Lower lobe of right lung (tissue), 2 donors: ENCODE measurements at places on chromosomes 4 and X. TPM values are rescaled to one million over a fixed set of nuclear protein-coding genes. Genes with fewer than 3 reads are reported as not detected.

- H3K4me1 ChIP-seq, result no peaks in the 10 kb centered on the region
- H3K27me3 ChIP-seq, result no peaks in the 10 kb centered on the region
- no peak overlapping the region for H3K4me3 ChIP-seq
- no peak overlapping the region for H3K27ac ChIP-seq
- no peaks in the 10 kb centered on the region for H3K36me3 ChIP-seq
- no peak for DNase-seq
Measured at GRCh38 chrX:16304751-16305150, 137.5 kb downstream of the MAGEB17 start.

GRCh38 chrX:148580016-148580415, 79.6 kb downstream of the AFF2 start:
- H3K27me3 ChIP-seq, result no peaks in the 10 kb centered on the region
- H3K36me3 ChIP-seq, result no peaks in the 10 kb centered on the region
- no peak for DNase-seq
- no peaks in the 10 kb centered on the region for H3K4me1 ChIP-seq
- no peak overlapping the region for H3K4me3 ChIP-seq

Gene SPON2
- 32.0 TPM for total RNA-seq

Gene CAMK2D
- 40.7 TPM for total RNA-seq

DNA sequence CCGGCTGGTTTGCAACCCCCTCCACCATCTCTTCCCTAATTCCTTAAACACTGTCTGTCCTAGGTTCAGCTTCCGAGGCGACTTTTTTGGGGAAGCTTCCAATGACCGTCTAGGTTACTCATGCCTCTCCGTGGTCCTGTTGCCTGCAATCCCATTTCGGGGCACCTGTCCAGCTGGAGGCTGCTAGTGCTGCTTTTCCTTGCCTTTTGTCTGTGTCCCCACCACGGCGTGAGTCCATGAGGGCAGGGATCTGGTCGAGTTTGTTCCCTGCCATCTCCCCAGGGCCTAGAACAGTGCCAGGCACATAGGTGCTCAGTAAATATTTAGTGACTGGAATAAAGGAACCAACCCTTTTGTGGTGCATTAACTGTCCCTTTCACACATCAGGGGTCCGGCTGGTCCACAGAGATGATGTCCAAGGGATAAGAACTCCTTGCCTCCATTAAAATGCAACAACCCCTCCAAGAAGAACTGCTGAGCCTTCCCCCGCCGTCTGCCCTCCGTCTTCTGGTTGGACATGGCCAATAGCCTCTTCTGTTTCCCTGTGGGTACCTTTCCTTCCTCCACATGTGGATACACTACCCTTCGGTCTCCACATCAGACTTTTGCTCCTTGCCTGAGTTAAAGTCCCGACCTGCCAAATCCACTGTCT, 5.7 kb upstream of the SORCS2 start:
- peak; percentile 22 for DNase-seq
- H3K27ac ChIP-seq, result no peak overlapping the region
- H3K4me1 ChIP-seq, result no peaks in the 10 kb centered on the region

DNA sequence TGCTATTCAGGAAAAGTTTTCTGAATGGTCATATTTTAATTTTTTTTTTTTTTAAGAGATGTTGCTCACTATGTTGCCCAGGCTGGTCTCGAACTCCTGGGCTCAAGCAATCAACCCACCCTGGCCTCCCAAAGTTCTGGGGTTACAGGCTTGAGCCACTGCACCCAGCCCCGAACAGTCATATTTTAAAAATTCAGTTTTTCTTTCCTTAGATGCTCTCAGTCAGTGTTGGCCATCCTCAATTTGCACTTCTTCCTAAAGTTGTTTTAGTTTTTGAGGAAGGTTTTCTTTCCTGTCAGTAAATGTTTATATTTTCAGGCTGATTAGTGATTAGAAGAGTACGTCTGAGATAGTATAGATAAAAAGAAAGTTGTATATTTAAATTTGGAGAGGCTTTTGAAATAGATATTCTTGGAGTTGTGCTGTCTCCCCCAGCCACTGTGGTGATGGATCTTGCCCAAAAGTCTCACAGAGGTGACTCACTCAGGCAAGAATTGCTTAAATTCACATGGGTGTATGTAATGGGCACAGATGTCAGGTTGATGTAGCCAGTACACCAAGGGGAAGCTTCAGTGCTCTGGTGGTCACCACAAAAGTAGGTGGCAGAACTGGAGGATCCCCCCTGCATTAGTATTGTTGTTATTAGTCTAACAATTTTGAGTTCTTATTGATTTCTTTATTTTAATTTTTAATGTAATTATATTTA, 72.2 kb upstream of the ELOVL6 start:
- no peak overlapping the region for H3K27ac ChIP-seq
- no peaks in the 10 kb centered on the region for H3K4me1 ChIP-seq
- DNase-seq, result no peak
- H3K27me3 ChIP-seq, result no peaks in the 10 kb centered on the region
- no peaks in the 10 kb centered on the region for H3K36me3 ChIP-seq
- no peak overlapping the region for H3K4me3 ChIP-seq

GRCh38 chr4:63361628-63362027, 1047.6 kb downstream of the TECRL start:
- no peak for DNase-seq
- H3K36me3 ChIP-seq, result no peaks in the 10 kb centered on the region
- H3K27ac ChIP-seq, result no peak overlapping the region

Gene GIMD1
- total RNA-seq, result not detected

- H3K27me3 ChIP-seq, result no peaks in the 10 kb centered on the region
- H3K27ac ChIP-seq, result no peak overlapping the region
- no peak overlapping the region for H3K4me3 ChIP-seq
- no peaks in the 10 kb centered on the region for H3K36me3 ChIP-seq
- DNase-seq, result no peak
Measured at GRCh38 chrX:131801066-131801465, 222.0 kb upstream of the STK26 start.

- peak overlapping the region; percentile 57 for H3K4me3 ChIP-seq
- DNase-seq, result peak; percentile 90
- H3K4me1 ChIP-seq, result peaks cover 8% of the 10 kb centered on the region
- peaks cover 57% of the 10 kb centered on the region for H3K27me3 ChIP-seq
- peak overlapping the region; percentile 29 for H3K27ac ChIP-seq
Measured at GRCh38 chr4:80202190-80202711, 4.9 kb downstream of the PRDM8 start.

DNA sequence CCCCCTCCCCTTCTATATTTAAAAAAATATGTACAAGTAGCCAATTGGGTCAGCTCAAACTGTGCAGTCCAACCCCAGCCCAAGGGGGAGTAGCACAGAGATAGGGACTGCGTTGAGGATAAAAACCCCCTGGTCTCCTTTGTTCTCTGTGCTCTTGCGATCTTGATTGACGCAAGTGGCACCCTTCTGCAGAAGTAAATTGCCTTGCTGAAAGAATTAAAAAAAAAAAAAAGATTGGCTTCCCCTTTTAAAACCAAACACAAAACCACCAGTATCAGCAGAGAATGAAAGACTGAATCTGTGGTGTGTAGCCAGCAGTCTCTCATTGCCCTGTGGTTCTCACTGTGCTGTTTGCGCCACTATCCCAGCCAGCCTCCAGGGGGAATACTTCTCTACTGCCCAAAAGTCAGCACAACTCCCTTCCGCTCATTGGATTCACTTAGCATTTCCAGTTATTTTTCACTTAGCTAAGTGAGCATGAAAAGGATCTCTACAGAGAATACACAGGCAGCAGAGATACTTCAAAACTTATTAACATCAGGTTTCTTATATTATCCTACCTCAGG, 29.7 kb downstream of the MANBA start:
- H3K4me1 ChIP-seq, result peaks cover 22% of the 10 kb centered on the region
- H3K27ac ChIP-seq, result no peak overlapping the region
- H3K4me3 ChIP-seq, result no peak overlapping the region
- DNase-seq, result no peak

GRCh38 chrX:19334945-19335626, 8.6 kb upstream of the PDHA1 start:
- H3K27ac ChIP-seq, result no peak overlapping the region
- no peak overlapping the region for H3K4me3 ChIP-seq
- DNase-seq, result no peak
- no peaks in the 10 kb centered on the region for H3K36me3 ChIP-seq
- H3K27me3 ChIP-seq, result no peaks in the 10 kb centered on the region
- H3K4me1 ChIP-seq, result no peaks in the 10 kb centered on the region

- no peak overlapping the region for H3K4me3 ChIP-seq
- no peak for DNase-seq
- no peaks in the 10 kb centered on the region for H3K27me3 ChIP-seq
- no peaks in the 10 kb centered on the region for H3K36me3 ChIP-seq
- H3K4me1 ChIP-seq, result no peaks in the 10 kb centered on the region
- no peak overlapping the region for H3K27ac ChIP-seq
Measured at GRCh38 chr4:169925678-169926077, 100.5 kb downstream of the MFAP3L start.

- no peaks in the 10 kb centered on the region for H3K36me3 ChIP-seq
- H3K27ac ChIP-seq, result no peak overlapping the region
- no peaks in the 10 kb centered on the region for H3K27me3 ChIP-seq
- no peaks in the 10 kb centered on the region for H3K4me1 ChIP-seq
Measured at GRCh38 chrX:137982472-137983172, 416.7 kb downstream of the ZIC3 start.

DNA sequence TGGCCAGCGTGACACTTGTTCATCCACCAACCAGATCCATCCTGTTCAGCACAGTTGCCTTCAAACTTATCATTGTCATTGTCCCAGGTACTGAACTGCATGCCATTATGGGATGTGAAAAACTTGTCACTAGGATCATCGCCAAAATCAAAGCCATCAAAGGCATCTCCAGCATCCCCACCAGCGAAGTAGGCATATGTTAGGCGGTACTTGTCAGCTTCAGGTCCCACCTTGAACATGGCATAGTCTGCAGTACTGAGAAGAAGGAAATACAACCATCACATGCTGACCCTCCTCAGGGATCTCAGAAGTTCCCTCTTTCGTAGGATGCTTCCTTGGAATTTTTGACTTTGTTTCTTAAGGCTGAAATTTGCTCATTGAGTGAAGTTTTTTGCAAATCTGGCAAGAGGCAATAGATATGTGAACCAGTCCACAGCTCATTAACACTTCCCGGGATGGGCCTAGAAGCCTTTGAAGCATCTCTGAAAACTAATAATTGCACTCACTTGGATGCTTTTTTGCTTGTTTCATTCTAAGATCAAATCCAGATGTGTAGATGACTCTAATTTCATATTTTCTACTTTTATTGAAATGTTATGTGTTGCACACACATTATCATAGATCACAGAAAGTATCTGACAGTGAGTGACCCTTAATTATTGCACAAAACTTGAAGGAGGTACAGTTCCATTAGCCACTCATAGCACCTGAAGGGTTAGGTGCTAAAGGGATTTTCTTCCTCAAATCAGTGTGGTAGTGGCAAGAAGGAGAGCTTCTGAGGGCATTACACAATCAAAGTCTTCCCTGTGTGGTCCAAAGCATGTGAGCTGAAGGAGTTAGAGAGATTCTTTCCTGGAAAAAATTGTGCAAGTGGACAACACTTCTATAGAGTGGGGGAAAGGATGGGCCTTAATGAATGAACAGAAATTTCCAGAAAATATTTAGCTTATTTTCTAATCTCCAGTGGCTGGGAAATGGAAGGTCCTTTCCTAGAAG, 5.4 kb downstream of the FGG start:
- H3K4me3 ChIP-seq, result no peak overlapping the region
- DNase-seq, result no peak
- H3K27me3 ChIP-seq, result no peaks in the 10 kb centered on the region

DNA sequence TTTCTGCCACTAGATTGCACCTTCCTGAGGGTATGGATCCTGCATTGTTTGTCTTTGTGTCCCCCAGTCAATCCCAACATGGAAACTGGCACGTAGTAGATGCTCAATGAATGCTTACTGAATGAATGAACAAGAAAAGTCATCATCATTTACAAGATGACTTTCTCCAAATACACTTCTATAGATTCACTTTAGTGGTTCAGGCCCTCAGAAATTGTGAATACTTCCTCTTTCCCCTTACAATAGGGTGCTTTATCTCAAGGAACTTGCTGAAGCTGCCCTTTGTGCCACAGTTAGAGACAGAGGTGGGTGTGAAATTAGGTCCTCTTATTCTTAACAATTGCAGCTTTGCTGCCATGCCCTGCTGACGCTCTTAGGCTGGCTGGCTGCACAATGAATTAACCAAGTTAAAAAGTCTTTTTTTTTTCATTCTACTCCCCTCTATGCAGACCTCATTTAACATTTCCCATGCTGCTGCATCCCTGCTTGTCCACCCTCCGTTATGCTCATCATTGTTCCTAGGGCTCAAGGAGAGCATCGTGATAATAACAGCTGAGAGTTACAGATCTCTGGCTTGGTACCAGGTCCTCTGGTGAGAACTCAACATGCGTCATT, 108.0 kb upstream of the ZNF518B start:
- DNase-seq, result no peak
- no peak overlapping the region for H3K27ac ChIP-seq
- H3K36me3 ChIP-seq, result no peaks in the 10 kb centered on the region
- no peak overlapping the region for H3K4me3 ChIP-seq
- H3K4me1 ChIP-seq, result no peaks in the 10 kb centered on the region
- no peaks in the 10 kb centered on the region for H3K27me3 ChIP-seq

DNA sequence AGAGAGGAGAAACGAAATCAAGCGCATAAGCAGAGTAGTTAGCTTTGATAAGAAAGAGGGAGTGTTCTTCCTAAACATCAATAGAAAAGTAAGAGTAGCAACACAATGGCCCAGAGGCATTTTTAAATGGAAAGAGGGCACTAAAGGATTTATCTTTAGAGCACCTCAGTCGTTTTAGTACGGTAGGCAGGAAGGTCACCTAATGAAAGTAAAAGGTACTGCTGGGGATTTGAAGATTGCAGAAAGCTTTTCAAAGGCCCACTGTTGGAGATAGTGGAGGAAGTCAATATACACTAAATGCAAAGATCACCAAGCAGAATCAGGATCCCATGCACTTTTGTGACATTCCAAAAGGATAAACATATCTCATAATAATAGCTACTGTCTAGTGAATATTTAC, 667.7 kb upstream of the GRID2 start:
- no peaks in the 10 kb centered on the region for H3K4me1 ChIP-seq
- DNase-seq, result no peak
- H3K36me3 ChIP-seq, result no peaks in the 10 kb centered on the region
- H3K4me3 ChIP-seq, result no peak overlapping the region
